Activated T-helper 17 cell treated with anti-CD3 and anti-CD28 coated beads, Interleukin-2, amount 50 U/mL, for 72 hours (primary cell): ENCODE measurements at places on chromosomes 13 and 19. TPM values are rescaled to one million over a fixed set of nuclear protein-coding genes. Genes with fewer than 3 reads are reported as not detected.

DNA sequence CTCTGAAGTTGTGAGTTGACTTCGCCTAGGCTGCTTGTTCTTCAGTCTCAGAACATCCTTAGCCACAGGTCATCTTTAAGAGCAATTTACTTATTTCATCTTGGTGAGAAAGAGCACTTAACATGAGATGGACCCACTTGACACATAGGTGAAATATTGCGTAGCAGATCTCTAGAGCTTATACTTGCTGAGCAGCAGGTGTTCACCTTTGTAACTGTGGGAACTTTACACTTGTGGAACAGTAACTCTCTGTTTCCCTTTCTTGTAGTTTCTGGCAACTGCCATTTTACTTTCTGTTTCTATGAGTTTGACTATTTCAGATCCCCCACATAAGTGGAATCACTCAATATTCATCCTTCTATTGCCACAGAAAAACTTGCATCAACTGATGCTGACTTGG, 95.7 kb downstream of the SLC10A2 start:
- ATAC-seq = no peak

DNA sequence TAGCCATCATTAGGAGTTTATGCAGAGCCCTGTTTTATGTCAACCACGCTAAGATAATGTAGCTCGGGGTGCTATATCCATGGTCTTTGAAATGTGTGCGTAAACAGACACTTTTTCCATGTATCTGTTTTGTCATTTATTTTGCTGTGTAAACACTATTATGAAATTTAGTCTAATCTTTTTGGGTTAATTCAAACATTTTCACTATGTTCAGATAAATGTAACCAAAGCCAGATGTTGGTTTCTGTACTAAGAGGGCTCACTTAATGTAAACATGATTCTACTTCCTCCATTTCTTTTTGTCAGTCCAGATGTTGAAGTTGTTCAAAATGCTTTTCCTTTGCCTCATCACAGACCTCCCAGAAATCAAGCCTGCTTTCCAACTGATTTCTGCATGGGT, 499.5 kb upstream of the GPC6 start:
- no peak for ATAC-seq

Gene ZBTB32
- total RNA-seq = 217 TPM

DNA sequence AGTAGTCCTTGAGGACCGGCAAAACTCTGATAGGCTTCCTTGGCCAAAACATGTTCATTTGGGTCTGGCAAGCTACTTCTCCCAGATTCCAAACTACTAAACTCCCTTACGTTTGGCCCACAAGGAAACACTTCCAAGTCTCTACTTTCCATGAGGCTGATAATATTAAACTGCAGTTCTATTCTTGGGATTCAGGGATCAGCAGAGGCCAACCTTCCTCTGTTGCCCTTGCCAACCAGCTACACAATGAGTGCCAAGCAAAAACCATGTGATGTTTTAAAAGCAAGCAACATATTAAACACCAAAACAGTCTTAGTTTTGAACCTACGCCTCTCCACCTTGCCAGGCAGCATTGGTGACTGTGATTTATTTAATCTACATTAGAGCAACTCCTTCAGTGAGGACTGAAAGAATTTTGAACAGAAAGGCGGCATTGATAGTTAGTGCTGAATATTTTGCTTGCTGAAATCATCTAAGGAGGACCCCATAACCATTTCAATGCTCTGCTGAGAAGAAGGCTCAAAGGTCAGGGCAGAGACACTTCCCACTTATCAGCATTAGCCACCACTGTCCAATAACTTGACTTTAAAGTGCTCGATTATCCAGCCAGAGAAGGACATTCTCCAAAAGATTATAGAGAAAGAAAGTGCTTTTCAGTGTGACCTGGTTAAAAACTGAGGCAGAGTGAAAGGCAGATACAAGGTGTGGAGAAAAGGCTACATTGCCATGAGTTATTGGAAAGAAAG, 287.1 kb downstream of the TBC1D4 start:
- ATAC-seq = no peak

GRCh38 chr19:3151563-3152418, 16.0 kb downstream of the GNA15 start:
- ATAC-seq = no peak

- ATAC-seq = no peak
These were observed 14.2 kb downstream of the SIGLEC5 start for GRCh38 chr19:51615991-51616390.

GRCh38 chr19:42076380-42076944, 496 bp downstream of the ZNF574 start:
- ATAC-seq = no peak

DNA sequence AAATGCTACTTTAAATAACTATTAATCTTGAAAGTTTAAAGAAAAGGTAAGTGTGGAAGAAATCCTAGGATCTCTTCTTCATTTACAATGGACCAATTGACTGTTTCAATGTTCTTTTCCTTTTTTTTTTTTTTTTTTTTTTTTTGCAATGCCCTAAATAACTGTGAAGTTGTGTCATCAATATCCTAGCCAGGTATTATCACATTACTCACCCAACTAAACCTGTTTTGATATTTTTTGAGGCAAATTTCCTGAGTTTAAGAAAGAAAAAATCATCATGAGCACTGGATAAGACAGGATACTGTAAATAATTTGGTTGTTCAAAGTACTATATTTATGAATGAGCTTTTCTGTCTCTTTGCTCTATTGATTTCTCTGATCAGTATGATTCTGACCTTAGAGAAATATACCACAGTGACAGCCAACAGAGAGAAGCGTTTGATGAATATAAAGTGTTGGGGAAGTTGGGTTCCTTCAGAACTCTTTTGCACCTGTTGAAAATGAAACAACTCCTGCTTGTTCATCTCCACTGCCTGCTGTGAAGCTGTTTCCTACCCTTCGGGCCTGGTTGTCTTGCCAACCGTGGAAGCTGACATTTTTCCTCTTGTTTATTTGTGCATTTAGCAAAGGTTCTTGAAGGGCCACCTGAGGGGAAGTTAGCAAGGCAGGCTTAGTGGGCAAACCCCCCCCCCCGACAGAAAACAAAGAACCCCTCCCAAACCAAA, 1220.5 kb upstream of the SLC10A2 start:
- no peak for ATAC-seq

Gene SHISA7
- total RNA-seq = 0.11 TPM

GRCh38 chr13:87035526-87035925, 635.6 kb upstream of the SLITRK5 start:
- ATAC-seq = no peak

DNA sequence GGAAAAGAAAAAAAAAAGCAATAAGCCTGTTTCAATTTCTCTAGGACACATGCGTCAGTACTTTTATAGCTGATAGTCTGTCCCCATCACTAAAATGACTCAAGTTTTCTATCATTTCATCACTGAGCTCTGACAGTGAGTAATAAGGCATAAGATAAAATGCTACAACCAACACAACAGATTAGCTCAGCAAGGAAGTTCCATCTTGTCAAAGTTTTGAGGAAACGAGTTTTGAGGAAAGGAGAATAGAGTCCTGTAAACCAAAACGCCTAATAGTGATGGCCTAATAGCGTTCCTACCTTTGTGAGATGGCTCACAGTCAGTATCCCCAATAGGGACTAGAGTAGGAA, 145.1 kb downstream of the LACC1 start:
- ATAC-seq = no peak

GRCh38 chr19:6100284-6100915, 9.9 kb downstream of the RFX2 start:
- ATAC-seq = peak; percentile 62

Gene SLAIN1
- 17.1 TPM for total RNA-seq

Gene EDDM13
- total RNA-seq = 1.0 TPM

DNA sequence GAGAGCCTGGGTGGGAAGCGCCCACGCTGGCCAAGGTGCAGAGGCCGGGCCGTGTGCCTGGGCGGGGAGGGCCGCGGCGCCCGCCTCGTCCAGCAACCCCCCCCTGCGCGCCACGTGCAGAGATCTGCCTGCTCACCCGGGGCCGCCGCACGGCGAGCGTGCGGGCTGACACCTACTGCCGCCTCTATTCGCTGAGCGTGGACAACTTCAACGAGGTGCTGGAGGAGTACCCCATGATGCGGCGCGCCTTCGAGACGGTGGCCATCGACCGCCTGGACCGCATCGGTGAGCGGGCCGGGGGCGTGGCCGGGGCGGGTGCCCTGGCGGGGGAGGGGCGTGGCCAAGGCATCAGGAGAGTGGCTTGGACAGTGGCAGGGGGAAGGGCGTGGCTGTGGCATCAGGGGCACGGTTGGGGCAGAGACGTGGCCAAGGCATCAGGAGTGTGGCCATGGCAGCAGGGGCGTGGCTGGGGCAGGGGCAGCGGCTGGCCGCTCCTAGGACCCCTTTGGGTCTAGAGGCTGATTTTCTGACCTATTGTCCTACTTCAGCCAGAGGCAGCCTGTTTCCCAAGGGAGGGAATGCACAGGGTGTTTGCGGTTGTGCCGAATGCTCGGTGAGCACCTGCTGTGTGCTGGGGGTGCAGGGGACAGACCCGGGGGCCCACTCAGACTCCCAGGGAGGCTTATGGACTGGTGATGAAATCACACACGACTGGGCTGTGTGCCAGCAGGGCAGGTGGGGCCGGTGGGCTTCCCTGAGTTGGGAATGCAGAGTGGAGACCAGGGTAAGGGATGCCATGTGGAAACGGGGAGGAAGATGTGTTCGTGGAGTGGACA, 19.4 kb downstream of the POLRMT start:
- no peak for ATAC-seq

GRCh38 chr13:27022571-27023311, 148.9 kb downstream of the USP12 start:
- peak; percentile 92 for ATAC-seq

GRCh38 chr13:37484056-37484455, 114.5 kb downstream of the POSTN start:
- no peak for ATAC-seq

- no peak for ATAC-seq
These were observed 1.1 kb downstream of the DACH1 start for GRCh38 chr13:71865874-71866334.

- no peak for ATAC-seq
These were observed 100.7 kb downstream of the SERP2 start for GRCh38 chr13:44474122-44474910.

Gene ZNF772
- 2.8 TPM for total RNA-seq

- no peak for ATAC-seq
These were observed 66.1 kb downstream of the ZNF486 start for GRCh38 chr19:20233105-20233504.

- ATAC-seq = no peak
These were observed 1581.9 kb downstream of the EFNB2 start for GRCh38 chr13:104953588-104953987.

- ATAC-seq = no peak
These were observed 1130.3 kb downstream of the PCDH9 start for GRCh38 chr13:66099825-66100224.
